ENCODE measurements at places on chromosomes 6 and 20.

DNA sequence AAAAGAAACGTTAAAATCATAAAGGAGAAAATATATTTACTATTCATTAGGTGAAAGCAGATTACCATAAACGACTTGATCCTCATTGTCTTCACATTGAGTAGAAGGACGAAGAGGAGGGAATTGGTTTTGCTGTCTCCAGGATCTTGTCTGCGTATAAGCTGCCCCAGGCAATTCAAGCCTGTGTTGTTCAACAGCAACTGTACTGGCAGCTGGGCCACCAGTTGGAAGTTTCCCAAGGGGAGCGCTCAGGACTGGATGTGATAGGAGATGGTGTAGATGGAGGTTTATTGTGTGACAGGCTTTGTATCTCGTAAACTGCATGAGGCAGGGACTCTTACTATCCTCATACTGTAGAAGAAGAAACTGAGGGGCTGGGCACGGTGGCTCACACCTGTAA lies 3.9 kb upstream of the FANCE start:
- no peak for DNase-seq

GRCh38 chr6:473768-474452 lies 82.4 kb downstream of the IRF4 start:
- DNase-seq: no peak

DNA sequence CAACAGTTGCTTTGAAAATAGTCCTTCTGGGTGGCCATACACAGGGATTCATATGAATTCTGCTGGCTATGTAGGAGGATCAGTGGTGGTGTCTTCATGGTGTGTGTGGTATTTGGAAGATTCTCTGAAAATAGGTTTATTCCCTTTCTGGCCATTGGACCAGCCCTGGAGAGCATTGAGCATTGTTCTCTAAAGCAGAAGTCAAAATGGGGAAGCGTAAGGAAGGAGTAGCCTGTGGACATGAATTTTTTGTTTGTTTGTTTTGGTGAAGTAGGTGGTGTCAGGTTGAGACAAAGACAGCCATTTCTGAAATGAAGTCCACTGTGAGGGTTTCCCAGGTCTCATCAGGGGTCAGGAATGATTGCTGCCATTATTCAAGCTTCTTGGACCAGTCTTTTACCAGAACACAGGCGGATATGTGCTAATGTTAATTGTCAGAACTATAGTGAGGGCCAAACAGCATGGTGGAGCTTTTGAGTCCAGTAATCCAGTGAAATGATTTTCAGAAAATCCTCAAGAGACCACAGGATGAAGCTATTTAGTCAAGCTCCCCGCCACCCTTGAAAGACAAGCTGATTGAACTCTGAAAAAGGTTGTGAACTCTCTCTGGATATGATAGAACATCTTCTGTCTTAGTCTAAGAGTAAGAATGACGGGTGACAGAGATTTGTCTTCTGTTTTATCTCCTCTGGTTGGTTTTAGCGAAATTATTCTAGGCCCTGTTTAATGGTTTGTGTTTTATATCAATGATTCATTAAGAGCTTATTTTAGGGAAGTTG lies 60.0 kb downstream of the DNAH8 start:
- no peak for DNase-seq

GRCh38 chr6:33417128-33417902 lies 592 bp downstream of the CUTA start:
- DNase-seq: no peak

DNA sequence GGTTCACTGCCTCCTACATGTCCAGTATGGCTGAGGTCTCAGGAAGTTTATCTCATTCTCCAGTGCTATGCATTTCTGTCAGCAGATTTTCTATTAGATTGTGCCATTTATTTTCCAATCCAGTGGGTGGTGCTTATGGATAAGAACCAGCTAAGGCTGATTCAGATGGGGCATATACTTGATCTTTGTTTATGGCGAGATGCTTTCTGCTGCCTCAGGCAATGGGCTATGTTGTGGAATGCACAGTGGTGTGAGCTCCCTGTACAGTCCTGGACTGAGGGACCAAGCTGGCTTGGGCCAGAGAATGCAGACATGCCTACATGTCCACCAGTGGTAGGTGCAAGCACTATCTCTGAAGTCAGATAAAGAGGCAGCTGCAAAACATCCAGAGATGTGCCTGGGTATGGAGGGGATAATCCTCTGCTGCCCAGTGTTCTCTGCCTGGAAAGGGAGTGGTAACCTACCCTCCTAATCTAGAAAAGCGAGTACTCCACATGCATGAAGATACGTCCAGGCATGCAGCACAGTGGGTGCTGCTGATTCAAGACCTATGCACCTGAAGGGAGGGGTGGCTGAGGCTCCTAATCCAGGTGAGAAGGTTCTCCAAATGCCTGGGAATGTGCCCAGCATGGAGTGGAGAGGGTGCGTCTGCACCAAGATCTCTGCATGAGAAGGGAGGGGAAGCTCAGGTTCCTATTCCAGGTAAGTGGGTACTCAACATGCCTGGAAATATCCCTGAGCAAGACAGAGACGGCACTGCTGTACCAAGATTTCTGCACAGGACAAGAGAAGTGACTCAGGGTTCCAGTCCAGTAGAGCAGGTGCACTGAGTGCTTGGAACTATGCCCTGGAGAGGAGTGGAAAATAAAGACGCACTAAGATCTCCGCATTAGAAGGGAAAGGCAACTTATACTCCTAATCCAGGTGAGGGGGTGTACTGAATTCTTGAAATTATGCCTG lies 9.4 kb downstream of the CST4 start:
- DNase-seq: no peak

- DNase-seq: no peak
Observed at GRCh38 chr20:19465536-19465935, 253.1 kb downstream of the SLC24A3 start.

DNA sequence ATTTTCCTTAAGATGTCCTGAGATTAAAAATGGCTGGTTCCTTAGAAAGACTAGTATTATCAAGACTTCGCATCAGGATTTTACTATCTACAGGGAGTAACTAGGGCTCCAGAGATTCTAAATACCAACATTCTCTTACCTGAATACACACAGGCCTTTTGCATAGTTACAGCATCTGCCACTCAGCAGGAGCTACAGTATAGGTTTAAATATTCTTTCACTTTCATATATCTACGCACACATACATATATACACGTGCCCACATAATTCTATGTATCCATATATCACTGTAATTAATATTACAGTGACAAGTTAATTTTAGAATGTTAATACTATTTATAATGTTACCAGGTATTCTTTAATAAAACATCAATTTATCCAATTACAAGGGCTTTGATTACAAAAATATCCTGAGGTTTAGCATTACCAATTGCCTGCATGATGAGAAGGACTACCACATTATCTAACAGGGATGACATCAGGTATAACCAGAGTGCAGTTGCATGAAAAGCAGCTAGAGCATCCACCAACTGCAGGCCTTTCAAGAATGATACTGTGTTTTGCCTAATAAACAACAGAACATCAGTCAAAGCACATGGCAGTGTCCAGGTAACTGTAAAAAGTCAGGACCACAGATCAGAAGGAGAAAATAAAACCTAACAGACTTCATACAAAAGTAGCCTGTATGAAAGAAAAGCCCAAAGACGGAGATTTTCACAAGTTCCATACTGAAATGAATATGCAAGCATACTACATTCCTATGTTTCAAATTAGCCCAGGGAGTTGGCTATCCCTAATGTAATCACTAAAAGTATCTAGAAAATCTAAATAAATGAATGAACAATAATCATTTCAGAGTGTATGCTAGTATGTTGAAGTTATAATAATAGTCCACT lies 268.7 kb downstream of the PTPRK start:
- no peak for DNase-seq

GRCh38 chr20:49646528-49646927 lies 67.2 kb downstream of the B4GALT5 start:
- no peak for DNase-seq

DNA sequence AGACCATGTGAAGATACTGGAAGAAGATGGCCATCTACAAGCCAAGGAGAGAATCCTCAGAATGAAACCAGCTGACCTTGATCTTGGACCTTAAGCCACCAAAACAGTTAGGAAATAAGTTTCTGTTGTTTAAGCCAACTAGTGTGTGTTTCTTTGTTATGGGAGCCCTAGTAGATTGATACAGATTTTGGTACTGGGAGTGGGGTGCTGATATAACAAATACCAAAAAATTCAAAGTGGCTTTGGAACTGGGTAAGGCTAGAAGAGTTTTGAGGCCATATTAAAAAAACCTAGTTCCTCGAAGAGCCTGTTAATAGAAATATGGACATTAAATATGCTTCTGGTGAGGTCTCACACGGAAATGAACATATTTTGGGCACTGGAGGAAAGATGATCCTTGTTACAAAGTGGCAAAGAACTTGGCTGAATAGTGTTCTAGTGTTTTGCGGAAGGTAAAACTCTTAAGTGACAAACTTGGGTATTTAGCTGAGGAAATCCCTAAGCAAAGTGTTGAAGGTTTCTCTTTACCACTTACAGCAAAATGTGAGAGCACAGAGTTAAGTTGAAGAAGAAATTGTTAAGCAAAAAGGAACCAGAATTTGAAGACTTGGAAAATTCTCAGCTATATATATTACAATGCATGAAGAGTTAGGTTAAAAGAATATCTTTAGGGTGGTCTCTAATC lies 55.1 kb upstream of the CD83 start:
- DNase-seq: no peak

- DNase-seq: no peak
Observed at GRCh38 chr6:155645325-155645724, 189.7 kb upstream of the NOX3 start.

DNA sequence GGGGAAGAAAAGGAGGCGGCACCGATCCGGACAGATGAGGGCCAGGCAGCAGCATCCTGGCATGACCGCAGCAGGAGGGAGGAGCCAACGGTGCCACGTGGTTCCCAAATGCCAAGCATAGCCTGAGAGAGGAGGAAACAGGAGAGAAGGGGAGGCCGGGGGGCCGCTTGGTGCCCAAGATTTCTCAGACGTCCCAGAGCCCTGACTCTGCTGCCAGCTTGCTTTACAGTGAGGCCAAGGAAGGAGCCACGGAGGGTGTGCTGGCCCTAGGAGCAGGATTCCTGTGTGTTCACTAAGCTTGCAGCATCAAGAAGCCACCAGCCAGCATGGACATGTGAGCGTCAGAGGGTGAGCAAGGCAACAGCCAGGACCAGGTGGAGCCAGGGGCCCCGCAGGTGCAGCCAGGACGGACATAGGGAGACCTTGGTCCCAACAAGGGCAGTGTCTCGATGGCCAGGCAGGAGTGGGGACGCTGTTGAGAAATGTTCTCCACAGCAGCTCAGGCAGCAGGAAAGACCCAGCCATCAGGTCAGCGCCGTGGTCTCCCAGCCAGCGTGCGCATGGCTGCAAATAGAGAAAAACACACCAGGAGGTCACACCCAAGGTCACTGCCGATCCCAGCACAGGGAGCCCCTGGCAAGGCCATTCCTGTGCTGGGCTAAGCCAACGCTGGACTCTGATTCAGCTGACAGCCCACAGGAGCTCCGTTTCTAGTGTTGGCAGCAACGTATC lies 143.7 kb downstream of the DLL1 start:
- no peak for DNase-seq

- DNase-seq: no peak
Observed at GRCh38 chr20:2364044-2364443, 16.7 kb upstream of the TGM6 start.

DNA sequence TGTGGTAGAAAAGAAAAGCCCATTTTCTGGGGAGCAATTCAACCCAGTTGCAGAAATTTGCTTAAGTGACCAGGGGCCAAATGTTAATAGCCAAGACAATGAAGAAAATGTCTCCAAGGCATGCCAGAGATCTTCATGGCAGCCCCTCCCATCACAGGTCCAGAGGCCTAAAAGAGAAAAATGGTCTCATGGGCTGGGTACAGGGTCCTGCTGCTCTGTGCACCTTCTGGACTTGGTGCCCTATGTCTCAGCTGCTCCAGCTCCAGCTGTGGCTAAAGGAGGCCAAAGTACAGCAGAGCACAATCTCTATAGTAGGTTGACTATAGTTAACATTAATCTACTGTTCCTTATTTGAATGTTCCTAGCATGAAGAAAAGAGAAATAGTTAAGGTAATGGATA lies 44.7 kb downstream of the FRK start:
- DNase-seq: no peak

GRCh38 chr6:136643850-136644596 lies 93.8 kb upstream of the MAP7 start:
- DNase-seq: peak; percentile 50

- no peak for DNase-seq
Observed at GRCh38 chr20:36855241-36855657, 20.7 kb upstream of the TLDC2 start.

GRCh38 chr6:170248111-170248805 lies 42.6 kb downstream of the DLL1 start:
- no peak for DNase-seq

DNA sequence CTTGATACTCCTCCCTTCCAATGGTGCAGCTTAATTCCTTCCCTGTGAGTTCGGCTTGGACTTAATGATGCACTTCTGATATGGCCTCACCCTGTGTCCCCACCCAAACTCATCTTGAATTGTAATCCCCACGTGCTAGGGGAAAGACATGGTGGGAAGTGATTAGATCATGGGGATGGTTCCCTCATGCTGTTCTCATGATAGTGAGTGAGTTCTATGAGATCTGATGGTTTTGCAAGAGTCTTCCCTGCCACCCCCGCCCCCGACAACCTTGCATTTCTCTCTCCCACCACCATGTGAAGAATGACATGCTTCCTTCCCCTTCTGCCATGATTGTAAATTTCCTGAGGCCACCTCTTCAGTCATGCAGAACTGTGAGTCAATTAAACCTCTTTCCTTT lies 50.3 kb upstream of the HLA-G start:
- DNase-seq: no peak

DNA sequence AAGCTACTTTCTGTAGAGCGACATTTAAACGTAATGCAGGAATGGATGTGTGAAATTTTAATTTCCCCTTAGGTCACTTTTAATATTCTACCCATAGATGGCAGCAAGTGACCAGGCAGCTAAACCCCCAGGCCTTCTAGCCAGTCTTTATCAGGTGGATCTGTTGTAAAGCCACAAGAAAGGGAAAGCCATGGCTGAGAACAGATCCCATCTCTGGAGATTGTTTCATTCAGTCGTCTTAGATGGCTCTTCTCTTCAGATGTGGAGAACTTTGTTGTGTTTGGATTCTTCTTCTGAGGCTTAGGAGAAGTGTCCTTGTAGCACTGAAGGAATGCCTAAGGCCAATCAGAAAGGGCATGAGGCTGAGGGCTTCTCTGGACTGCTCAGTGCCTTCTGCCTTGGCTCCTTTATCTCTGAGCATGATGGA lies 15.8 kb upstream of the RNF182 start:
- DNase-seq: peak; percentile 73

DNA sequence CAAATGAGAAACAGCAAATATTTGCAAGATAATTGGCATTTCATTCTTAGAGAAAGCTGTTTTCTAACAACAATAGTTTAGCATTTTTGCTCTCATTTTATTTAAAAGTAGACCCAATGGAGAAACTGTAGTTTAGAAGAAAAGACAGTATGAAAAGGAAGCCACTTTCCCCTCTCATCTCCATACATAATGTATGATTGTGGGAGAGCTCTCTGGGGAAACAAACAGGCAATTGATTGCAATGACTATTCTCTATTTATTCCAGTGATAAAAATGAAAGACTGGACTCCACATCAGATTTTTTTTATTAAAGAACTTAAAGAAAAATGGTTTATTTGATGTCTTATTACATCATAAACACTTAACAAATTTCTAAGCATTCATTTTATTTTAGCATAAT lies 116.8 kb upstream of the SASH1 start:
- no peak for DNase-seq
